ENCODE measurements at places on chromosomes 11 and 22. TPM values are rescaled to one million over a fixed set of nuclear protein-coding genes. Genes with fewer than 3 reads are reported as not detected.

GRCh38 chr11:1218788-1219445 is 3.9 kb upstream of the MUC5B start:
- DNase-seq, result no peak

- no peak for DNase-seq
Observed at GRCh38 chr11:116539836-116540418, 232.9 kb downstream of the BUD13 start.

- DNase-seq, result no peak
Observed at GRCh38 chr22:20657963-20658362, 116.0 kb upstream of the SERPIND1 start.

- no peak for DNase-seq
Observed at GRCh38 chr11:66918741-66919140, 39.4 kb downstream of the PC start.

GRCh38 chr11:132728026-132728425 is 804.3 kb downstream of the OPCML start:
- DNase-seq, result no peak

DNA sequence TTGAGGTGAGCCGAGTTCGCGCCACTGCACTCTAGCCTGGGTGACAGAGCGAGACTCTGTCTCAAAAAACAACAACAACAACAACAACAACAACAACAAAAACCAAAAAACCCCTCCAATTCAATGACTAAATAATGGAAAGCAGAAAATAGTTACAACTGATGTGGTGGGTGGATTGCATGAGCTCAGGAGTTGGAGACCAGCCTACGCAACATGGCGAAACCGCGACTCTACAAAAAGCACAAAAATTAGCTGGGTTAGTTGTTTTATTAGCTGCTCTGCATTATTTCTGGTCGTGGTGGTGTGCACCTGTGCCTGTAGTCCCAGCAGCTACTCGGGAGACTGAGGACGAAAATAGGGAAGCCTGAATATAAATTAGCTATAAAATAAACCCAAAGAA is 2.6 kb upstream of the PATL1 start:
- DNase-seq, result no peak

- DNase-seq, result no peak
Observed at GRCh38 chr11:74465291-74465708, 2.0 kb downstream of the KCNE3 start.

DNA sequence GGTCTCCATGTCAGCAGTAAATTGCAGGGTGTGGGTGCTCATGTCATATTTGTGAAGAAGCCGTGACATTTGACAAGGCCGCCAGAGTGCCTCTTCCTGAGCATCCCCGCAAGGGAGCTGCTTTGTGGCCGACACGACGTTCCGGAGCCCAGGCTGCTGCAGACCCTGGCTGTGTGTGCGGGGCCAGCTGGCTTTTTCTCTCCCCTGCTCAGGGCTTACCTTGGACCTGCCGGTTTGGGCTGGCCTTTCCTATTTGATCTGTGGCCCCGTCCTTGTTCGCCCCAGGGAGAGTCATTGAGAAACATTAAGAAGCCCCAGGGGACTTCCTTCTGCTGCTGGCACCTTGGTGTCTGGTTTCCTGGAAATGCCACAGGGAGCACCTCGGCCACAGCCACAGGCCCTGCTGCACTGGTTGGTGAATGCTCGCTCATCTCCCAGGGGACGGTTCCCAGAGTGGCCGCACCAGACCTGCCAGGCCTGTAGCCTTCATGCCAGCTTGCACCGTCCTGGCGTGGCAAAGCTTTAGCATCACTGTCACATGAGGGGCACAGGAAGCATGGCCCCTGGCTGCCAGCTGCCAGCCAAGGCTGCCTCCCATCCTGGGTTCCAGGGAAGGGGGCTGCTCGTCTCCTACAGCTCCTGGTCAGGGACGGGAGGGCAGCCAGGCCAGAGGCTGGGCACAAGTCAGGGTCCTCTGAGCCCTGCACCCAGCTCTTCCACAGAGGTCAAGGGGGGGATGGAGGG is 5.4 kb downstream of the GRK2 start:
- peak; percentile 73 for DNase-seq

- DNase-seq, result peak; percentile 51
Observed at GRCh38 chr11:8870411-8871170, 40.4 kb upstream of the AKIP1 start.

DNA sequence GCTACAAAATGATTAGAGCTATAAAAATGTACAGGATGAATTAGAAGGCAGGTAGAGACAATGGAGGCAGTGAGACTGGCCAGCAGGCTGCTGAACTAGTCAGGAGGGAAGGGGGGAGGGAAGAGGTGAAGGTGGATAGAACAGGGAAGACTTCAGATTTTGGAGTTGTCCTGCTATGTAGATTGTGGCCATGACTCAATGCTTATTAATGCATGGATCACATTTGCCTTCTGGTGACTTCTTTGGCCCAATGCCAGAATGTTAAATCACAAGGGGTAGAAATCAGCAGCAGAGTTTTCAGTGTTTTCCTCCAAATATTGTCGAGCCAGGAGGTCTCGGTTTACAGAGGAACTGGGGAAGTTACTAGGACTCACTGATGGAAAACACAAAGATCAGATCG is 346.6 kb downstream of the AASDHPPT start:
- no peak for DNase-seq

- no peak for DNase-seq
Observed at GRCh38 chr11:13603661-13604060, 64.8 kb upstream of the FAR1 start.

GRCh38 chr11:34331736-34332135 is 26.1 kb downstream of the ABTB2 start:
- DNase-seq, result no peak

DNA sequence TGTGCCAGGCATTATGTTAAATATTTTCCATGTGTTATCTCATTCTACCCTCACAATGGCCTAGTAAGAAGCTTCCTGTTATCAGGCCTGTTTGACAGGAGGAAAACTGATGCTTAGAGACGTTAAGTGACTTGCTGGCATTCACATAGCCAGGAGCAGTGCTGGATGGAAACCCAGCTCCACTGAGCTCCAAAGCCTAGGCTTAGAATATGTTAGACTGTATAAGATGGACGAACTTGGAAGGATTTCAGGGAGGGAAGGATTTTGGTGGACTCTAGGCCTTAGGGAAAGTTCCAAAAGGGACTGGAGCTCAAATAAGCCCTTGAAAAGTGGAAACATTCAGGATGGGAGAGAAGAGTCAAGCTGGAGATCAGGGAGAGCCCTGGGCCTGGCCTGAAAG is 2.1 kb downstream of the CD44 start:
- DNase-seq, result no peak

- DNase-seq, result no peak
Observed at GRCh38 chr11:47256374-47256773, 1.4 kb upstream of the NR1H3 start.

- DNase-seq, result no peak
Observed at GRCh38 chr22:17705546-17705945, 67.0 kb downstream of the BCL2L13 start.

OR51B5 gene
- not detected for total RNA-seq

TXNRD2 gene
- 20.7 TPM for total RNA-seq

MEI1 gene
- total RNA-seq, result 52.5 TPM

GAB2 gene
- 7.5 TPM for total RNA-seq

RTCB gene
- total RNA-seq, result 57.2 TPM

RAC2 gene
- total RNA-seq, result 1,011 TPM

AHNAK gene
- total RNA-seq, result 344 TPM

PGA4 gene
- not detected for total RNA-seq

LARGE1 gene
- total RNA-seq, result 0.68 TPM

RAB39A gene
- 0.43 TPM for total RNA-seq
